ENCODE measurements at places on chromosomes 3 and 15. TPM values are rescaled to one million over a fixed set of nuclear protein-coding genes. Genes with fewer than 3 reads are reported as not detected.

FANCI gene
- 66.5 TPM for total RNA-seq

TMF1 gene
- 34.2 TPM for total RNA-seq

ITIH1 gene
- total RNA-seq = 14.1 TPM

ANKRD63 gene
- not detected for total RNA-seq

ZNF619 gene
- total RNA-seq = 7.3 TPM

PLA2G4D gene
- not detected for total RNA-seq

PRR20G gene
- total RNA-seq = not detected

KLHDC8B gene
- 38.7 TPM for total RNA-seq

ABI3BP gene
- total RNA-seq = not detected

SLC2A2 gene
- total RNA-seq = 1.5 TPM

CYP1A2 gene
- not detected for total RNA-seq

LHFPL4 gene
- 0.55 TPM for total RNA-seq

PAQR9 gene
- total RNA-seq = 2.5 TPM

AADACL2 gene
- total RNA-seq = not detected

DNA sequence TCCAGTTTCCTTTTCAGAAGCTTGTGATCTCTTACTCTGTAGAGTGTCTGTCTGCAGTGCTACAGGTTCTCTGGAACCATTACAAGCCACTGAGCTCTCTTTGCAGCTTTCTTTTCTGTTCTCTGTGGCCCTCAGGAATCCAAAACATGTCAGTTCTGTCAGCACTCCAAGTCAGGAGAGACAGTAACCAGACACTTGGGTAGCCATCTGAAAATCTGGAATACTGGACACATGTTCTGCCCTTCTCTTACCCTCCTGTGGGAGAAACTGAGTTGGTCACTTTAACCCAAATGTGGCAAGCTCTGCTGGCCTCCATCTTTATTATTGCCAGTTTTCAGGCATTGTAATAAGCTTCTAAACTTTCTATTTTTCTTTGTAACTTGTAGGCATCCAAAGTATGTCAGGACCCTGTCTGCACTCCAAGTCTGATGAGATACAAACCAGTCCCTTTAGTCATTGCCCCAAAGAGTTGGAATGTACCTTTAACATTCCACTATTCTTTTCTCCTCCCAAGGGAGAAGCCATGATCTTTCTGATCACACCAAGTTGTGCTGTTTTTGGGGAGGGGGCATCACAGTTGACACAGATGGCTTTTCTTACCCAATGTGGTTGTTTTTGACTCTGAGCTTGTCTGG is 183.7 kb downstream of the DPH6 start:
- no peak for DNase-seq

- no peak for DNase-seq
These were observed 459.1 kb upstream of the MDFIC2 start for GRCh38 chr3:70771426-70772147.

DNA sequence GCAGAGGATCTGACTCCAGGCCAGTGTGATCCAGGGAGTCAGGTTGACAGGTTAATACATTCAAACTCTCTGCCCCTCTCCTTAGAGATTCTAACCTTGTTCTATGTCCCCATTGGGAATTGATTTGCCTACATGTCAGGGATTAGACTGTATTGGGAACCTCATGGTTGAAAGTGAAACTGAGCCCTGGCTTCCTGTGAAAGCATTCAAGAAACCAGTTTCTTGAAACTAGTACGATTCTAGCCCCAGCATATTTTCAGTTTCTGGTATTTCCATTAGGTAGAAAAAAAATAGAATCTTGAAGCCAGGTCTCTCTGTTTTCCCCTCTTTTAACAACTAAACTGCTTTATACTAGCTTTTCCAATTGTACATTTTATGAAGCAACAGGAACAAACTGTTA is 140.4 kb upstream of the ABI3BP start:
- DNase-seq = no peak

DNA sequence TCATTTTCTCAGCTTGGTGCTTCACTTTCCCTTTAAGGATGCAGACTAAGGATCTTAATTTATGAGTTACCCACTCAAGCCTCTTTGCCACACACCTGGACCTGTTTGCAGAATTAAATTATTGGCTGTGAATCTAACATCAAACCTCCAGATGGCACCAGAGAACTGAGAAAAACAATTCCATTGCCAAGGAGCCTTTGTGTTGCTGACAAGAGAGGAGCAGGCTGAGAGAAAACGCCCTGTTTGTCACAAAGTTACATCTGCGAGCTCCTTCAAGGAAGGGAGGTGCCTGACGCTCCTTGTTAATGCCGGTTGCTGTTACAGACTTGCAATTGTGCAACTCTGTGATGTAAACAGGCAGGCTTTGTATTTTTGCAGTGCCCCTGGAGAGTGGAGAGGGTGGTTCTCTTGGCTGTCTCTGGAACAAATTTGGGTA is 36.3 kb upstream of the TMC3 start:
- no peak for DNase-seq

DNA sequence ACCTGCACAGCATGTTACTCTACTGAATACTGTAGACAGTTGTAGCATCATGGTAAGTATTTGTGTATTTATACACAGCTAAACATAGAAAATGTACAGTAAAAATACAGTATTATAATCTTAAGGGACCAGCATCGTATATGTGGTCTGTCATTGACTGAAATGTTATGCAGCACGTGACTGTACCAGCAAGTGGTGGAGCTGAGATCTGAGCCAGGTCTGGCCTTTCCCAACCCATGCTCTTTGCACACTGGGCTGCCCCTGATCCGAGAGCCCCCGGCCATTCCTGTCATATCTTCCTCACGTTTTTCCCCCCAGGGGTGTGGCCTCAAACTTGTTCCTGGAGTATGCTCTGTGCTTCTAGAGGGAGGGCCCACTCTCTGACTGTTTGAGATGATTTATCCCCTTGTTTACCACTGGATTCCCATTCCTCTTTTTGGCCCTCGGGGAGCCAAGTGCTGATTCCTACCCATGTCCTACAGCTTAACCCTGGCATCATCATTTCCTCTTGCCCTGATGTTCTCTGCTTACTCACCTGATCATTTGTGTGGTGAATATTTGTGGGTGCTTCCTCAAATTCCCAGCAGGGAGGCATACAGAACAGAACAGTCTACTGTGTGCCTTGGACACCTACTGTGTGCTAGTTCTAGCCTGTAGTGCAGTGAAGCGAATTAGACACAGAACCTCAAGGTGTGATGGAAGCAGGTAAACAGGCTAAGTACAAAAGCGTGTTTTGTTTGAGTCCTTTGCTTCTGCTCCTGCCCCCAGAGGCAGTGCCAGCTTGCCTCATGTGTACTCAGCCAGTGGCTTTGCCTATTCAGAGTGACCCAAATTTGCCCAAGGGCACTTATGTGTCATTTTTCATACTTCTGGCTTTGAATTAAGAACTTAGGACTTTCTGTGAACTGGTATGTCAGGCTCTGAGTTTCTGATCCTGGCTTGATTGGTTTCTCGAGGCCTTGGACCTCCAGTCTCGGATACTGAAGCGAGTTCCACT is 21.0 kb downstream of the CSRNP1 start:
- no peak for DNase-seq

GRCh38 chr3:17979252-17979651 is 236.8 kb upstream of the TBC1D5 start:
- DNase-seq = no peak

DNA sequence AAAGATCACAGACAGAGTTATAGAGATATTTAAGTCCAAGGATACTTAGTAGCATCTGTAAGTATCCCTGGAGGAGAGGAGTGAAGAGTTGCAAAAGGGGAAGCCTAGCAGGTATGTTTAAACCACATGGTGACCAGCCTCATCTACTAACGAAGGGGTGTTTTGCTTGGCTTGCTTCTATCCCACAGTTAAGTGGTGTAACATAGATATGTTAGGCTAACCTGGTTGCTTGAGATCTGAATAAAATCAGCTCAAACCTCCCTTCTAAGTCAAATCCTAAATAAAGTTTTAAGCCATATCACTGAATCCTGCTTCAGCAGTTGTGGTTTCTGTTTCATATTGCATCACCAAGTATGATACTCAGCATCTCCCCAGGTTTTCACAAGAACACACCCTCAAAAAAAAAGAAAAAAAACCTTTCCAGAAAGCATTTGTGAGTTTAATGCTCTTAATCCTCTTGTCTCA is 880.2 kb downstream of the ROBO1 start:
- DNase-seq = no peak

- no peak for DNase-seq
These were observed 36.7 kb upstream of the SLC6A11 start for GRCh38 chr3:10779293-10779805.

GRCh38 chr15:69526081-69527061 is 73.8 kb downstream of the RPLP1 start:
- no peak for DNase-seq

- DNase-seq = no peak
These were observed 108.9 kb upstream of the TRIM42 start for GRCh38 chr3:140568842-140569520.

DNA sequence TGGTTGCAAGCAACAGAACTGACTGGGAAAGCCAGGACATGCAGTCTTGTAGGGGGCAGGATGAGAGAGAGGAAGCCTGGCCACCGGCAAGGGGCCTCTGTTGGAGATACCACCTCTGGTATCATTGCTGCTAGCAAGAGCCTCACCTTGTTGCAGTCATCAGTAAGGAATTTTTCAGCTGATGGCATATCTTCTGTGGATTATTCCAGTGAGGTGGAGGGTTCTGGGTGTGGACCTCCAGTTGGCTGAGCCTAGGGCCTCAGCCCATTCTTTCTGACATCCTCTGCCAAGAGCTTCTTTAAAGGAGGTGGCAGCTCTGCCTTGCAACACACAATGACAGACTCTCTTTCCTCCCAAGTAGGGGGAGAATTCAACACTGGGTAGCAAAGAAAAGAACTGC is 128.9 kb downstream of the AQP9 start:
- DNase-seq = no peak

- DNase-seq = peak; percentile 21
These were observed 351 bp downstream of the INSYN1 start for GRCh38 chr15:73752806-73753193.

DNA sequence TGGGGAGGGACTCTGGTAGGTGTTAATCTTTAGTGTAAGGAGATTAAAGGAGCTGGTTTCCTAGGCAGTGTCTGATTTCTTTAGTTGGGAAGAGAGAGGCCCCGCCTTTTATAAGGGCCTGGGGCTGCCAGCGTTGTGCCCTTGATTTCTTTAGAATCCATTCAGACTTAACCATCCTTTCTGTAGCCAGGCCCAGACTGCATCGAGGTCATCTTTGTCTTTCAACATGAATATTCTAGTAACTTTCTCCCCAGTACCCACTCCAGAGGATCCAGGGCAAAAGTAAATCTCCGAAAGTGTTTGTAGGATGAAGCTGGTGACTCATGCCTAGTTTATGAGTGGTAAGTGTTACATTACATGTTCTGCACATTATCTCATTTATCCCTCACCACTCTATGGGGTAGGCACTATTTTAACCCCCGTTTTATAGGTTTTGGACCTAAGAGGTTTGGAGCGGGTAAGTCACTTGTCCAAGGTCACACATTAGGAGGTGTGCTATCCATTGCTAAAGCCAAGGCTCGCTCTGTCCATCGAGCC is 11.8 kb upstream of the USP3 start:
- no peak for DNase-seq

DNA sequence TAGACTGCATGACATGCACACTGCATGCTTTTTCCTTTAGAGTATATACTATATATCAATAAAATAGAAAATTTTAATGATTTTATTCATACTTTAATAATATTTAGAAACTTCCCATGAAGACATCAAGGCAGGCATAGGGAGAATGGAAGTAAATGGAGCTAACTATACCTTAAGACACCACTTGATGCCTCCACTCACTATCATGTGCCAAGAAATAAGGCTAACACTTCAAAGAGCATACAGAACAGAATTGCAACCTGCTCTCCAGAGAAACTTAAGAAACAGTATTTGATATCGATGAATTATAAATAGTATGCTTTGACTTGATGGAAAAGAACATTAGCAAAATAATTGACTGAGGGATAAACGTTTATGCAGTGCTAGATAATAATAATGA is 192.6 kb upstream of the MBNL1 start:
- DNase-seq = no peak

- DNase-seq = no peak
These were observed 414.8 kb downstream of the LPP start for GRCh38 chr3:188568736-188569135.

- no peak for DNase-seq
These were observed 1.6 kb downstream of the SHF start for GRCh38 chr15:45185903-45186770.

DNA sequence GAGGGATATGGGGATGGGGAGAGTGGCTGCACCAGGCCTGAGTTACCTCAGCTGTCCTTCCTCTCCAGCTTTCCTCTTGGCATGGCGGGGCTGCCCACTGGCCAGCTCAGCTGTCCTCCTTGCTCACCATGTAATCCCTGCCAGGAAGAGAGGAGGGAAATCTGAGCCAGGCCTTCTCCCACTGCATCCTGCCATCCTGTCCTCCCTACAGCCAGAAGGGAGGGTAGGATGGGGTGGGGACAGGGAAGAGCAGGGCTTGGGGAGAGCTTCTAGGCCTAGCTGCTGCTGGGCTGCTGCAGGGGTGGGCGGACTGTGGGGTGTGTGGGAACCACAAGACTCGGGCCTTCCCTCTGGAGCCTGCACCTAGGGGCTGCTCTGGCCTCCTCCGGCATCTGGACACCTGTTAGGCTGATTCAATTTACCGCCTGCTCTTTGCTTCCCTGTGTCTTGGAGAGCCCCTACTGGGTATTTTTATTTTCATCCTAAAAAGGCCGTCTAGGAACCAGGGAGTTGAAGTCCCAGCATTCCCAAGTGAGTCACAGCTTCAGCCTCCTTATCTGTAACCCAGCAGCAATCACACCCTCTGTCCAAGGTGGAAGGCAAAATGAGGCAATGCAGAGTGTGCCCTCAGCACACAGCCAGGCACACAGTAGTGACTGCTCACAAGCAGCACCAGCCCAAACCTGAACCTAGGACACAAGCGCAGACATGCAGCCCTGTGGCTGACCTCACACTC is 13.1 kb upstream of the KY start:
- no peak for DNase-seq

All from progenitor cell of endocrine pancreas (in vitro differentiated cells).